ENCODE measurements at places on chromosomes 13 and 19.

DNA sequence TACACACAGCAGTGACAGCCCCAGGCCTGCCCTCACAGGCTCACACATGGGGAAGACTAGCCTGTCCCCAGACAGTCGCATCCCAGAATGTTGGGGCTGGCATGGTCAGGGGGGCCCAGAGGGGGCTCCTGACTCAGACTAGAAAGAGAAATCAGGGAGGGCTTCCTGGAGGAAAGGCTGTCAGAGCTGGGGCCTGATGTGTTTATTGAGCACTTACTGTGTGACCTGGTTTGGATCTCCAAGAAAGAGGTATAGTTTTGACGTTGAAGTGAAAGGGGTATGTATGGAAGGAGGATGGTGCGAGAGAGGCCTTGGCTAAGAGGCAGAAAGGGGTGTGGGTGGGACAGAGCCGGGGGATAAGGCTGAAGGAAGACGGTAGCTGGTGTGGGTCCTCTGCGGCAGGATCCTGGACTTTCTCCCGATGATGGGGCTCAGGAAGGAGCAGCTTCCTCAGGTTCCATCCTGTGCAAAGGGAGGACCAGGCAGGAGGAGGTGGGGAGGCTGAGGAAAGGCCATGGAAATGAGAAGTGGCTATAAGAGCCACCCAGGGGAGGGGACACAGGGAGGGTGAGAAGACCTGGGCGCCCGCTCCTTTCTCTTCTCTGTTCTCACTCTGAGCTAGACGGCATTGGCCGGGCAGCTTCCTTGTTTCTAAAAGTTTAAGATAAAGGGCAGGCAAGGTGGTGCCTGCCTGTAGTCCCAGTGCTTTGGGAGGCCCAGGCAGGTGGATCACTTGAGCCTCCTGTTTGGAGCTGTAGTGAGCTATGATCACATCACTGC lies 16.1 kb upstream of the BCL3 start:
- no peak for DNase-seq

GRCh38 chr13:93388701-93389100 lies 162.1 kb downstream of the GPC6 start:
- peak; percentile 56 for DNase-seq

DNA sequence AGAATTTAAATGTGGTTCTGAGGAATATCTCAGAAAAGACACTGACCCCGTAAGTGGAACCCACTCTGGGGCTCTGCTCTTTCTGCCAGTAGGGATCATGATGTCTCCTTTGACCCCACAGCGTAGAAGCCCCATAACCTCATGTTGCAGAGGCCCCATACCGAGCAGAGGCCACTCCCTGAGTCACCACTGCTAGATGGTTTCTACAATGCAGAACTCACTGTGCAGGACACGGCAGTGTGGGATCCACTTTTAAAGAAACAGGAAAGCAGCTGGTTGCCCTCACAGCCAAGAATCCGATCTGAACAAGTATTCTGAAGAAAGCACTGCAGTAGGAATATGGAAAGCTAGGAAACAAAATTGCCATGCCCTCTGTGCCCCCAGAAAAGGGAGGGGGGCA lies 4.2 kb downstream of the SLC7A1 start:
- DNase-seq, result peak; percentile 70

DNA sequence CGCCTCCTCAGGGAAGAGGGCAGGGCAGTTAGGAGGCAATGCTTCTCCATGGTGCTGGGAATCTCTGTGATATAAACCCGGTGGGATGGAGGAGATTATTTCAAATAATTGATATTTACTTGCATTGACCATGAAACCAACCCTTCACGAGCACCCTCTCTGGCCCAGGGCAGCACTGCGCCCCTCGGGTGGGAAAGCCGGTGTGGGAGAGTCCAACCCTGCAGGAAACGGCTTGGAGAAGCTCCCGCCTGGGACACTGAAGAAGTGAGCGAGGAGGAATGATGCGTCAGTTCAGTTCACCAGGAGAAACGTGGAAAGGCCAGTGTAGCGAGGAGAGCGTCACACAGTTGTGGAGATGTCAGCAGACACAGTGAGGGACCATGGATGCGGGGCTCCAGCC lies 99.9 kb downstream of the COL4A2 start:
- no peak for DNase-seq

DNA sequence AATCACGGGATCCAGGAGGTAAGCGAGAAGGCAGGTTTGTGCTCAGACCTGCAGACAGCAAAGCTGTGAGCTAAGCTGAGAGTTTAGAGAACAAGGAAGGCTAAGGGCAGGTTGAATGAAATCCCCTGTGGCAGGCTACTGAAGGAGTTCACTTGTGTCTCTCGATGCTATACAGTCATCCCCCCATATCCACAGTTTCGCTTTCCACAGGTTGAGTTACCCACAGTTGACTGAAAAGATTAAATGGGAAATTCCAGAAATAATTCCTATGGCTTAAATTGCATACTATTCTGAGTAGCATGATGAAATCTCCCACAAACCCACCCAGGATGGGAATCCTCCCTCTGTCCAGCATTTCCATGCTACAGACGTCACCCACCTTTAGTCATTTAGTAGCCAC lies 49.6 kb downstream of the ABCC4 start:
- no peak for DNase-seq
